Left ventricle myocardium superior (tissue), 1 donor: ENCODE measurements at places on chromosomes 4 and X.
A peak's percentile ranks its signal among the peaks of the same experiment; 100 is the strongest.

- DNase-seq = no peak
Measured at GRCh38 chr4:159444678-159445077, 341.8 kb downstream of the RAPGEF2 start.

GRCh38 chr4:110622841-110623717, at the start of gene PITX2:
Gene PITX2, minus strand, starts transcription at chr4:110623077. Its CDS starts 617 bp downstream, at chr4:110622460.
- DNase-seq = peak; percentile 90

GRCh38 chrX:105460376-105460775, 239.9 kb upstream of the TEX13A start:
- DNase-seq = no peak

DNA sequence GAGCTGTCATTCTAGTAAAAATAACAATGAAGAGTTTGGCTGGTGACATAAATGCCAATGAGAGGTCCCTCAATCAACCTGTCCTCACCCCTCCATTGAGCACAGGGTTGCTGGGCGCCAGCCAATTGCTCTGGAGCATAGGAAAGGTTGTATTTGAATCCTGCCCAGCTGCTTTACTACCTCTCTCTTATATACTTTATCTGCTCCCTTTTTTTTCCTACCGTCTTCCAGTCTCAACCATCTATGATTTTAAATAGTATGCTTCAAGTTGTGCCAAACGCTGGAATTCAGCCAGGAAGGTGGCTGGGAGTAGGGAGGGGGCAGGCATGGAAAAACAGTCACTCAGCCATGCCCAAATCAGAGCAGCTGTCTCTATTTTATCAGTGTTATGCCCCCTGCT, 153.8 kb downstream of the NR3C2 start:
- peak; percentile 86 for DNase-seq

DNA sequence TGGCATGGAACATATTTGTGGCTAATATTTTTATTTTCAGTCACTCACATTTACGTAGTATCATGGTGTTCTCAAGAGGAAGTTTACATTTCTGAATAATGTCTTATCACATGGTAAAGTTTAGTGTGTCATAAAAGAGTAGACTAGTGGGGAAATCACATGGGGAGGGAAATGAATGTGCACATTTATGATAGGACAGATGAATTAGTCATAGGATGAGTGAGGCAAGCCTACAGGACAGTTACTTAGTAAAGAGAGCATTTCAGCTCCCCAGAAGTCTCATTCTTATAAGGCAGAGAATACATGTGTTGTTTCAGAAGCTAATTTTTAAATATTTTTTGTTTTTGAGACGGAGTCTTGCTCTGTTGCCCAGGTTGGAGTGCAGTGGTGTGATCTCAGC, 6.2 kb downstream of the GK start:
- no peak for DNase-seq

GRCh38 chr4:163127621-163128020, 39.1 kb downstream of the NAF1 start:
- no peak for DNase-seq

DNA sequence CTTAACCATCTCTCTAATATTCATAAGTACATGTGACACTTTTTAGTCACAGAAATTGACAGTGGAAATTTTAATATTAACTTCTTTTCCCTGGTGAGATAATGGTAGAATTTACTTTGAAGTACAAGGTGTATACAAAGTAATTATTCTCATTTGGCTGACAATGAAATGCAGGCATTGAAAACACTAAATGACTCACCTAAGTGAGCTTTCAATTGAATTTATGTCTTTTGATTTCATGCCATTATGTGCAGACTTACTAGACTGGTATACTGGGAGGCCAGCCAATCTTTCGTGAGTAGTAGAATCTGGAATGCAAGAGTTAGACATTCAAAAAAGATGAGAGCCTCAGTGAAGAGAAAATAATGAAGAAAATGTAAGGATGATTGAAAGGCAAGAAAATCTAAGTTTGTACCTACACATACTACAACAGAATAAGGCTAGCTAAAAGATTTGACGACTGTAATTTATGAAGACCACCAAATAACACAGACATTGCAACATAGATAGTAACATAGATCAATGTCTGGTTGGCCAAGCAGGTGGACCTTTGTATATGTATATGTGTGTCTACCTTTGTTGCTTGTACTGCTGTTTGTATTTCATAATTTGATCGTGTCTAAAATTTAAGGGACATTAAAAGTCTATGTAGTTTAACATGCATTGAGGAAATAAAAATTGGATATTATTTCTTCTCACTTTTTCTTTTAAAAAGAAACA, 459.7 kb downstream of the IL15 start:
- DNase-seq = no peak

DNA sequence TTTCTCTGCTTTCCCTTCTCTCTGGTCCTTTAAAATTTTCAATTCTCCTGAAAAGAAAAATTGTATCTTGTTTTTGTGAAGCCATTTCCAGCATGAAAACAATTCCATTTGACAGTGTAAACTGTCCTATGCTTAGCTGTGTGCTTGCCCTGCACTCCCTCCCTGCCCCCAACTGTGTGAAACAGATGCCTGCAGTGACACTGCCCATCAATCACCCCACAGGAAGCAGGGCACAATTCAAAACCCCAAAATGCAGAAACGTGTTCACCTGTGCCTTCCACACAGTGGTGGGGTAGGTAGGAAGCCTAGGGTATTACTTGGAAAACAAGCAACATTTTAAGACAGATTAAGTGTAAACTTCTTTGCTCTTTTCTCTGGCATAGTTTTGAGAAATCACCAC, 6.2 kb upstream of the FHDC1 start:
- DNase-seq = no peak

DNA sequence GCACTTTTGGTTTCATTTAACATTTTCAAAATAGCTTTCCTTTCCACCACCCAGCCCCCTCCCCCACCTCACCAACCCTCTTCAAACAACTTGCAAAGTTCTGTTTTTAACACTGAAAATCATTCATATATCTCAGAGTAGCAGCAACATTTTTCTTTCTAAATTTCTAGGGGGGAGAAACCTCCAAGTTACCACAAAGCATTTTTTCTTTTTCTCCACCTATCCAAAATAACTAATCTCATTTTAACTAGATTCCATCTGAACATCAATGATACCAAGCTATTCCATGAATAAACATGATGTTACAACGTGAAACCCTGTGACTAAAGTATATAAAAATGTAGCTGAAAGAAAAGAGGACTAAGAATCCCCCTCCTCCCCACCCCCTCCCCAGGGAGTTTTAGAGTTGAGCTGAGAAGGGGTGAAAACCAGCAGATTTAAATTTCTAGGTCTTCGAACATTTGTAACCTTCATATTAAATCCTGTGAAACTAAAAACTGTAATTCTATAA, 5.2 kb downstream of the LDB2 start:
- DNase-seq = no peak
